ENCODE measurements at places on chromosomes 11 and 22. TPM values are rescaled to one million over a fixed set of nuclear protein-coding genes. Genes with fewer than 3 reads are reported as not detected.

GRCh38 chr11:132037956-132038355 is 667.5 kb downstream of the NTM start:
- H3K4me1 ChIP-seq = no peaks in the 10 kb centered on the region
- no peaks in the 10 kb centered on the region for H3K27me3 ChIP-seq
- DNase-seq = no peak
- no peaks in the 10 kb centered on the region for H3K36me3 ChIP-seq
- H3K4me3 ChIP-seq = no peak overlapping the region
- H3K27ac ChIP-seq = no peak overlapping the region

DNA sequence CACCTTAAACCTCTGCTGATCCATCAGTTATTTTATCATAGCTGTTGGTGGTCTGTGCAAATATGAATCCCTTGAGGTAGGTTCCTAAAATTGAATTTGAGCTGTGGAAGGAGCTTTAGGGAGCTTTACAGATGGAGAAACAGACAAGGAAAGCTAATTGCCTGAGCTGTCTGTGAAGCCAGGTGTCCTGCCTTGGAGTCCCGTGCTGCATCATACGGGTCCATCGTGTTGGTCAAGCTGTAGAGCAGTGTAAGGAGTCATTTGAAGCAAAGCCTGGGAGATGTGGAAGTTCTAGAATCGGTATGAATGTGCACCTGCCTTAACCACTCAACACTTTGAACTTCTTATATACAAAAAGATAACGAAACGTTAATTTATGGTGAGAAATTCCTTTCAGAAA is 1.0 kb downstream of the POLA2 start:
- peak overlapping the region; percentile 96 for H3K27ac ChIP-seq
- H3K27me3 ChIP-seq = no peaks in the 10 kb centered on the region
- H3K36me3 ChIP-seq = peaks cover 34% of the 10 kb centered on the region
- peaks cover 50% of the 10 kb centered on the region for H3K4me1 ChIP-seq
- peak overlapping the region; percentile 98 for H3K4me3 ChIP-seq

PLAAT4 gene
- 18.7 TPM for total RNA-seq

- no peak overlapping the region for H3K4me3 ChIP-seq
- H3K4me1 ChIP-seq = peaks cover 81% of the 10 kb centered on the region
- no peak for DNase-seq
- H3K36me3 ChIP-seq = peaks cover 10% of the 10 kb centered on the region
These were observed 12.8 kb downstream of the TNRC6B start for GRCh38 chr22:40190501-40190900.

GRCh38 chr11:7019500-7020182 is 505 bp downstream of the ZNF214 start:
- peaks cover 35% of the 10 kb centered on the region for H3K27me3 ChIP-seq
- H3K4me1 ChIP-seq = peaks cover 8% of the 10 kb centered on the region
- no peaks in the 10 kb centered on the region for H3K36me3 ChIP-seq
- DNase-seq = peak; percentile 6

DNA sequence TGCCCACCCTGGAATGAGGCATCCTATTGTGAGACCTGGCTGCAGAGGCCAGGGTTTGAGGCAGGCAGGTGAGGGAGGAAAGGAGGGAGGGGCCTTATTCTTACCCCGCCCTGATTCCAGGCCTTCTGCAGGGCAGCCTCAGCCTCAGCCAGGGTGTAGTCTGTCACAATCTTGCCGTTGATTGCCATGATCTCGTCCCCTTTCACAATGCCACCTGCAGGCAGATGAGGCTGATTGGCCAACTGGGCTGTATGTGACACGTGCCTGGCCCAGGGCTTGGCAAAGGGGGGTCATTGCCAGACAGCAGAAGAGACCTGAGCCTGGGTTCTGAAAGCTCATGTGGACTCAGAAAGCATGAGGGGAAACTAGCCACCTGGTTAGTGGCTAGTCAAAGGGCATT is 21.4 kb upstream of the ABCC8 start:
- H3K27ac ChIP-seq = no peak overlapping the region
- no peaks in the 10 kb centered on the region for H3K27me3 ChIP-seq
- no peaks in the 10 kb centered on the region for H3K36me3 ChIP-seq
- H3K4me1 ChIP-seq = no peaks in the 10 kb centered on the region
- H3K4me3 ChIP-seq = no peak overlapping the region

DNA sequence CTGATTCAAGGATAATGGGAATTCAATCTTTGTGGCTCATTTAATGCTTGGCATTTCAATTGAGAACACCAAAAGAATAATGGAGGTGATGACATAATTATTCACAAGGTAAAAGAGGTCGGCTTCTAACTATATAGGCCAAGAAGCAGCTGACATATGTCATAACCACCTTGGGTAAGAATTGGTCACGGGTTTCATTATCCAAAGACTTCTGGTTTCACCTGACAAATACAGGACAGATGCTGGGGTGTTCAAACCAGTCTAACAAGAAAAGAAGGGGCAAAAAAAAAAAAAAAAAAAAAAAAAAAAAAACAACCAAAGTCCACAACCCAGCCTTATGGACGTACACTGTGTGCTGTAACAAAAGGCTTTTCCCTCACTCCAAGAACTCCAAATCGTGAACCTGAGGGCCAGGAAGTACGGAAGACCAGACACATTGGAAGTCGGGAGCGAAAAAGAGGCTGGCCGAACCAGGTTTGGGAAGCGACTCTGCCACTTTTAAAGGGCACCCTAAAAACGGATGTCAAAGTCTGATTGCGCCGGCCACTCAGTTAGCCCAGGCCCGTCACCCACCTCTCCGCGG is 385 bp downstream of the HARBI1 start:
- peak overlapping the region; percentile 100 for H3K27ac ChIP-seq
- H3K4me1 ChIP-seq = peaks cover 31% of the 10 kb centered on the region
- H3K4me3 ChIP-seq = peak overlapping the region; percentile 89
- no peak for DNase-seq
- H3K27me3 ChIP-seq = no peaks in the 10 kb centered on the region

DNA sequence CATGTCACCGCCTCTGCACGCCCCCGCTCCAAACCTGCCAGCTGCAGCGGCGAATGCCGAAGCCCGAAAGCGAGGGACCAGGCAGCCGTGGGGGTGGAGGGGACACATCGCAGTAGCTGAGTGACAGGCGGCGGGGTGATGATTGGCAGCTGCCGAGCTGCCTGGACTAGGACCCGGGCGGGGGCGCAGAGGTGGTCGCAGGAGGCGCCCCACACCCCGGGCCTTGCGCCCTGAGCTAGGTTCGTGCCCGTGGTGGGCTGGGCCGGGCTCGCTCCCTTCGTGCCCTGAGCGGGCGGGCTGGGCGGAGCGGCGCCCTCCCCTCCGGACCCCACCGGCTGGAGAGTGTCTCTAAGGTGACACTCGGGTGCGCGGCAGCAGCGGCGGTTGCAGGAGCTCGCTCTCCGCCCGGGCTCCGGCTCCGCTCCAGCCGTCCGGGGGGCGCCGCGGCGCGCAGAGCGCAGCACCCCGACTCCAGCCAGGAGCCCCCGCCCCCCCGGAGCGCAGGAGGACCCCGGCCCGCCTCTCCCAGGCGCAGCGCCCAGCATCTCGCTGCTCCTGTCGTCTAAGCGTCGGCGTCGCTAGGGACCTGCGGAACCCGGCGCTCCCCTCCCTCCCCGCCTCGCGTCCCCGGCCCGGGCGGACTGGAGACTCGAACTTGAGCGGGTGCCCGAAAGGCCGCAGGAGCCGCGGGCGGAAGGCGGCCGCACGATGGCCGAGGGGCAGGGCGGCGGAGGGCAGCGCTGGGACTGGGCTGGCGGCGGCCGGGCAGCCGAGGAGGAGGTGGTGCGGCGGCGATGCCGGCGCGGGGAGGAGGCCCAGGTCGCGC is 14.5 kb upstream of the DGKZ start:
- H3K36me3 ChIP-seq = no peaks in the 10 kb centered on the region
- H3K4me3 ChIP-seq = peak overlapping the region; percentile 71
- no peaks in the 10 kb centered on the region for H3K27me3 ChIP-seq
- H3K4me1 ChIP-seq = peaks cover 72% of the 10 kb centered on the region

GRCh38 chr11:66686100-66686785 is 8.6 kb upstream of the RBM4B start:
- no peaks in the 10 kb centered on the region for H3K36me3 ChIP-seq
- no peak overlapping the region for H3K4me3 ChIP-seq
- H3K27me3 ChIP-seq = no peaks in the 10 kb centered on the region
- H3K27ac ChIP-seq = no peak overlapping the region
- DNase-seq = no peak

NEFH gene
- total RNA-seq = 2.7 TPM

CECR2 gene
- 0.18 TPM for total RNA-seq

DNA sequence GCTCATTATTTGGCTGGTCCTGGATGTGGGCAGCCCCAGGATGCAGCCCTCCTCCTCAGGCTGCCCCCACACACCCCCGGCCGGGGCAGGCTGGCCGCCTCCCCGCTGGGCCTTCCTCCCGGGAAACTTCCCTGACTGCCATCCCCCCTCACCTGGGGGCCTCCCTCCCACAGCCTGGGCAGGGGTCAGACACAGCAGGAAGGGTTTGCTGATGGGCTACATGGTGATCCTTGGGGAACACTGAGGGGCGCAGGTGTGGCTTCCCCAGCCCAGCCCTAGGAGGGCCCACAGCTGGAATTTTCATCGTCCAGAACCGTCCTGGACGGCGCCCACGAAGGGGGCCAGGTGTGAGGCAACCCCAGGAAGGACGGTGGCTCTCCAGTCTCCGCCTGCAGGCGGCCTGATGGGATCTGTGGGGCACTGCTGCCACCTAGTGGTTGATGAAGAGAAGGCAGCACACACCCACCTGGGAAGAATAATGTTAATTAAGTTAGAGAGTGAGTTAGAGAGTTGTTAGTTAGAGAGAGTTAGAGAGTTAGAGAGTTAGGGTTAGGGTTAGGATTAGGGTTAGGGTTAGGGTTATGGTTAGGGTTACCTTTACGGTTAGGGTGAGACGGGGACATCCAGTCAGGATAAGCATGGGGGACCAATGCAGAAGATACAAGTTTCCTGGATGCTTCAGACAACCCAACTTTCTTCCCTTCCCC is 75.9 kb upstream of the PRR5 start:
- H3K27me3 ChIP-seq = peaks cover 3% of the 10 kb centered on the region
- no peaks in the 10 kb centered on the region for H3K36me3 ChIP-seq
- DNase-seq = peak; percentile 87
- H3K4me3 ChIP-seq = no peak overlapping the region
- peaks cover 3% of the 10 kb centered on the region for H3K4me1 ChIP-seq
- H3K27ac ChIP-seq = no peak overlapping the region

DNA sequence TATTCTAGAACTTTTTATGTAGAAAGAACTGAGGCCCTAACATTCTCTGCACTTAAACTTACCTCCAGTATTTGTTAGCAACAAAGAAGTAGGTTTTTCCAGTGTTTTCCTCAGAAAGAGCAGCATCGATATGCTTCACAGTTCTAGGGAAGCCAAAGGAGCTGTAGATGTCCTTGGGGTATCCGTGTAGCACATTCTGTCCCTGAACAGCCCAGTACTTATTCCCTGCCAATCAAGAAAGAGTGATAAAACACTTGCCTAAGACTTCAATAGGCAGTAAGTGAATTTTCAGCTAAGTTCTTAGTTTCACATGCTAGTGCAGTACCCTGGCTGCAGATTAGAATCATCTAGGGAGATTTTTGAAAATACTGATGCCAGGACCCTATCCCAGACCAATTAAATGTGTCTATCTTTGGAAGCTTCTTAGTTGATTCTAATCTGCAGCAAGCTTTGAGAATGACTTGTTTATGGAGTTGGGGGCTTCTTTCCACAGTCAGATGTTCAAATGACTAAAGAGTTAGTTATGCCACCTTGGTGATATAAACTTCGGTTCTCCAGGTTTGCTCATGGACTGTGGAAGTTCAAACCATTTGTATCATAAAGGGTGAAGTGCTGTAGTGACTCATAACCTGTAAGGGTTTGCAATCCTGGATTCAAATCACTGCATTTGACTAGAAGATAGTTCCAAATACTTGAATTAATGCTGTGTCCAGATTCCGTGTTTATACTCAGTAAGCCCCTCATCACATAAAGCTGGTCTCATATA is 6.5 kb downstream of the MMP1 start:
- no peak overlapping the region for H3K4me3 ChIP-seq
- no peak overlapping the region for H3K27ac ChIP-seq
- H3K4me1 ChIP-seq = no peaks in the 10 kb centered on the region
- no peak for DNase-seq
- H3K27me3 ChIP-seq = peaks cover 4% of the 10 kb centered on the region

DNA sequence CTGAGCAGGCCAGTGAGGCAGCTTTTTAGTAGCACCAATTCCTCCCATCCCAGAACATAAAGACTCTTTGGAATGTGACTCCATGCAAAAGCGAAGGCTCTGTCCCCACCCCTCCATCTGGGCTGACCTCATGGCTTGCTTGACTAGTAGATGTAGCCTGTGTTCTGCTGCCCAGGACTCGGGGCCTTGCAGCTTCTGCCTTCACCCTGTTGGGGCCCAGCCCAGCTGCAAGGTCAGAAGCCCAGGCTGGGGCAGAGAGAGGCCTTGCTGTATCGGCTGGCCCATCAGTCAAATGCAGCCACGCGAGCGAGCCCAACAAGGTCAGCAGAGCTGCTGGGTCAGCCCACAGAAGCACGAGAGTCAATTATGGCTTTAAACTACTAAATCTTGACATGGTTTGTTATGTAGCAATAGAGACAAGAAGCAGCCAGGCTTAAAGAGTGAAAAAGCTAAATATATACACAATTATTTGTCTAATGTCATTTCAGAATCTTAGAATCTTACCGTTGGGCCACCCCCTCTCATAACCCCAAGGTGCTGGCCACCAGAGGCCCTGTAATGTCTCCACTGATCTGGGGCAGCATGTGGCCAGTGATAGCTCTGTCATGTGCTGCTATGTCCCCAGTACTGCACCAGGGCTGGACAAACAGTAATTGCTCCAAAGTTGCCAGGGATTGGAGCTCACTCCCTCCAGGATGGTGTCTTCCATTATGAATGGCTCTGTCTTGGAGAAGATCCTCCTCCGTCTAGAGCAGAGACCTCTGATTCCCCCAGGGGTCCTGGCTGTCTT is 10.4 kb upstream of the WNT11 start:
- peaks cover 9% of the 10 kb centered on the region for H3K27me3 ChIP-seq
- H3K36me3 ChIP-seq = no peaks in the 10 kb centered on the region
- H3K27ac ChIP-seq = no peak overlapping the region

HTR3B gene
- total RNA-seq = not detected

WNT7B gene
- total RNA-seq = not detected

GRCh38 chr11:113034576-113034975 is 73.4 kb downstream of the NCAM1 start:
- no peak for DNase-seq
- no peak overlapping the region for H3K27ac ChIP-seq
- peaks cover 10% of the 10 kb centered on the region for H3K27me3 ChIP-seq
- no peaks in the 10 kb centered on the region for H3K4me1 ChIP-seq
- H3K4me3 ChIP-seq = no peak overlapping the region

- H3K36me3 ChIP-seq = no peaks in the 10 kb centered on the region
- H3K4me3 ChIP-seq = no peak overlapping the region
- H3K27me3 ChIP-seq = no peaks in the 10 kb centered on the region
- peak overlapping the region; percentile 52 for H3K27ac ChIP-seq
- peaks cover 5% of the 10 kb centered on the region for H3K4me1 ChIP-seq
These were observed 830 bp upstream of the SPDYC start for GRCh38 chr11:65169164-65169641.

TNNT3 gene
- 2.1 TPM for total RNA-seq

All from activated CD4-positive, alpha-beta T cell treated with anti-CD3 and anti-CD28 coated beads for 36 hours (primary cell).